ENCODE measurements at places on chromosomes 3 and 15. TPM values are rescaled to one million over a fixed set of nuclear protein-coding genes. Genes with fewer than 3 reads are reported as not detected.

The ACTC1 gene
- 28.6 TPM for polyA plus RNA-seq

The SLC51B gene
- polyA plus RNA-seq: 31.4 TPM

The HTR3E gene
- polyA plus RNA-seq: not detected

The PCSK6 gene
- not detected for polyA plus RNA-seq

DNA sequence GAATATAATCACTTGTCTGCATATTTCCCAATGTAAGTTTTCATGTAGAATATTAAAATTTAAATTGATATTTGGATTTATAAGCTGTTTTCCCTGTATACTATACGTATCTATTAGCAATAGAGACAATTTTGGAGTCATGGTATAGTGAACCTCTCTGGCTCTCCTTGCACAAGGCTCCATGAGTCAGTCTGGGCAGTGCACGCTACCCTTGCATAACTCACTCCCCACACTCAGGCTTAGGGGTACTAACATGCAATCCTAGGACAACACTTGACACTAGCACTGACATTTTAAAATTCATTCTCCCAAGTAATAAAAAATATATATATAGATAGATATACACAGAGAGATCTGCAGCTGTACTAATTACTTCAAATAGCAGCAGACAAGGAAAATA lies 39.2 kb downstream of the SLC24A1 start:
- no peak for DNase-seq

DNA sequence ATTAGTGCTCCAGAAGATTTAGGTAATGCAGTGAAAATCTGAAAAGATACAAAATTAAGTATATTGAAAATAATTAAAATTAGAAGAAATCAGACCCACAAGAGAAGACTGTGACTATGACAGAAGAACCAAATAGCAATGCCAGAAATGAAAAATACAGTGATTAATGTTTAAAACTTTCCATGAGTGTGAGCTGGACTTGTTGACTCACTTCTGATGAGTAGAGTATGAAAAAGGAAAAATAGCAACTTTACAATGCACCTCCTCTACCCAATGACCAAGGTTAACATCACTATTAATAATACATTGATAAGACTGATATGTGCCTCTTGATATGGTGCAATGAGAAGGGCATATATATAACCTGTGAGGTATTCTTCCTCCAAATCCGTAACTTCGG lies 39.3 kb upstream of the SLC22A13 start:
- DNase-seq: no peak

DNA sequence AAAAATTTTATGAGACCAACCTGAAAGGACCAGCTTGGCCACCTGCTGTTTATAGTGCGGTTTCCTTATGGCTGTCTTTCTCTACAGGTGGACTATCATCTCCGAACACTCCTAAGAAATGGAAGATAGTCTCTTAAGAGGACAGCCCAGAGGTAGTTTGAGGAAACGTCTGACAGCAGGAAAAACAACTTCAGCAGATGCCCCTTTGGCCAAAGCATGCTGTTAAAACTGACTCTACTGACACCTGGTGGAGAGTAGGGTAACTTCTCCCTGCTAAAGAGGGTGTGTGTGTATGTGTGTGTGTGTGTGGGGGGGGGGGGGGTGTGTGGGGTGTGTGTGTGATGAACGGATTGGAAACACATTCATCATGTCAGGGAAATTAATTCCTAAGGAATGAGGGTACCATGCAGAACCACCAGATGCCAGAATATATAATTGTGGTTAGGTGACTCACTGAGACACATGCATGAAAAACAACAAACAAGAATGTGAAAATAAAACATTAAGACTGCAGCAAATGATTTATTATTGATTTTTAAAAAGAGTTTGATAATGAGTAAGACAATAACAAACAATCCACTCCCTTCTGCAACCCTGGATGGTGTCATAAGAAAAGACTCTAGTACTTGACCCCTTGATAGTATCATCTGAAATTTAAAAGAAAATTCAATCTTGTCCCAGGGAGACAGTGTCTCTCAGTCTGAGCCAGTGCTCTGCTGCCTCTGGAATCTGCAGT lies 256.5 kb downstream of the THRB start:
- DNase-seq: no peak

GRCh38 chr15:90489514-90489913 lies 40.2 kb upstream of the CRTC3 start:
- no peak for DNase-seq

DNA sequence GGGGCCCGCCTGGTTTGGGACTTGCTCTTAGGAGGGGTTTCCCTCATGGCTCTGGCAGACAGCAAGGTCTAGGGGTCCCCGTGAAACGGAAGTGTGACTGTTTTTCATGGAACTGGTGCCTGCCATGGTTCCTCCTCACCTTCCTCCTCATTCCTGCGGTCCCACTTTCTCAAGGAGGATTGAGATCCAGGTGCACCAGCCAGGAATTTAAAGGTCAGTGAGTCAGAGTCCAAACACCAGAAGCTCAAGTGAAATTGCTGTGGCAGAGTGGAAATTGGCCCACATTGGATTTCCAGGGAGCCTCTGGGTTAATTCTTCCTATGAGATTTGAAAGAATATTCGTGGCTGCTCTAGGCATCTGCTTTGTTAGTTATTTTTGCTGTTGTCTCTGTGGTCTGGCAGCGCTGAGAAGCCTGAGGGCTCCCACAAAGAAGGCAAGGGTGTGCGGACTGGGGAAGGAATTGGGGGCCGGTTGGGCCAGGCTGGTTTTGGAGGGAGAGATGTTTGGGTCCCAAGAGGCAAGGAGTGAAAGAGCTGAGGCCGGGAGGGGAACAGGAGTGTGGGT lies 60.4 kb upstream of the TNFAIP8L3 start:
- no peak for DNase-seq

GRCh38 chr3:105647047-105647446 lies 221.8 kb downstream of the CBLB start:
- no peak for DNase-seq

GRCh38 chr3:48432411-48433371 lies 2.8 kb upstream of the PLXNB1 start:
- DNase-seq: no peak

DNA sequence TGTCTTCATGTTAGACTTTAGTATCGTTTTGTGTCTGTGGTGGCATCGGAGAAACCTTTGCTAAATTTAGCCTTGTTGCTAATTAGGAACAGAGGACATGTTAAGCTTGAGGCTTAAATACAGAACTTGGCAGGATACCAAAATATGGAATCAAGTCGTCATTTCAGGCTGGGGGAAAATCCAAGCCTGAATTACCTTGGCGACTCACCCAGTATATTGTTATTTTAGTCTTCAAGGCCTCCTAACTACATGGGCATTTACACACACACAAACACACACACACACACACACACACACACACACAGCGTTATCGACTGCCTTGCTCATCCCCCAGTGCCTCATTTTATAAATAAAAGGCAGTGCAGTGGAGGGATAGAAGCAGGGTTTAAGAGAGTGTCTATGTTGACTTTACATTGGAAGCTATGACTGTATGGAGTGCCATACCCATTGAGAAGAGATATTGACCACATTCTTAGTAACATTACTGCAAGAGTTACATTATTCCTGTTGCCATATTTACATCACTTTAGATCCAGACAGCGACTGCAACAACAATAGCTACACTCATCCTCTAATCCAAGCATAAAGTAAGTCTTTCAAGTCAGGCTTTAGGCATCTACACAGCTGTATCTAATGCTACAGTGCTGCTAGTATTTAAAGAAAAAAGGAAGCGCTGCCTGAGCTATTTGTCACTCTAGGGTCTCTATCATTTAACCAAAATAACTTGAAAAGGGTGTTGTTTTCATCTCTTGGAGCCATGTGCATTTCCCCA lies 210.8 kb upstream of the SEMA6D start:
- no peak for DNase-seq

GRCh38 chr15:26098801-26099200 lies 235.7 kb upstream of the ATP10A start:
- DNase-seq: no peak

DNA sequence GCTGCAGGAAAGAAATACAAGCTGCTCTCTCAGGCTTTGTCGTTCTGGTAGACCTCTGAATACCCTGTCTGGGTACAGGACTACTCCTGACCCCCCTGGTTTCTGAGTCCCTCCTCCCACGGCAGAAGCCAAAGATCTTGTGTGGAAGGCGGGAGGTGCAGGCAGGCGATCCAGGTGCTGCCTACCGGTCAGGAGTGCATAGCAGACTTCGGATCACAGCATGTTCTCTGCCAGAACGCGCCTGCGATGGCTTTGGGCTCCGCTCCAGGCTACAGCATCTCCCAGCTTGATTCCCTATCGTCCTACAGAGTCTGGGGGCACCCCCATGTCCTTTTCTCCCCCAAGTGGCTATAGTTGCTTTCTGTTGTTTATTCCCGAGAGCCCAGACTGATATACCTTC lies 2.5 kb upstream of the CFAP100 start:
- peak; percentile 35 for DNase-seq

GRCh38 chr3:74067296-74067695 lies 442.6 kb upstream of the PDZRN3 start:
- DNase-seq: no peak

DNA sequence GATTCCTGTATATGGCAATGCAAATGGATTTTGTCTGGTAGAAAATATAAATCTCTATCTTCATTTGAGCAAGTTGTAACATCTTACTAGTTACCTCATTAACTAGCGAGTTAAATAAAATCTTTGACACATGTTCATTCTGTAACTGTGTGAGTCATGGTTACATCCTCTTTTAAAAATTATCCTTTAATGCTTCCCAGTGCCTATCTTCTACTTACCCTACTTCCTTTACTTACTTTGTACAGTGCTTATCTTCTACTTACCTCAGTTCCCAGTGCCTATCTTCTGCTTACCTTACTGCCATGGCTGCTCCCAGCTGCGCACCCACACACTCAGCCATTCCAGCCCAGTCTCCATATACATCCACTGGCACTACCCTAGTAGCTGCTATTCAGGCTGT lies 71.9 kb upstream of the GOLGA8B start:
- no peak for DNase-seq

DNA sequence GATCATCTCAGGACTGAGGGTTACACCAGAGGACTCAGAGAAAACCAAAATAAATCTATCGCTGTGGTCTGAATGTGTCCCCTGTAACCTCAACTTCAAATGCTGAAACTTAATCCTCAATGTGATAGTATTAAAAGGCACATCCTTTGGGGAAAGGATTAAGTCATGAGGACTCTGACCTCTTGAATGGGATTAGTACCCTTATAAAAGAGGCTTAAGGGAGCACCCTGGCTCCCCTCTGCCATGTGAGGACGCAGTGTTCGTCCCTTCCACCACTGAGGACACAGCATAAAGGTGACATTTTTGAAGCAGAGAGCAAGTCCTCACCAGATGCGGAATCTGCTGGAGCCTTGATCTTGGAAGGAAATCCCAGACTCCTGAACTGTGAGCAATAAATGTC lies 39.5 kb downstream of the SRPRB start:
- DNase-seq: no peak

DNA sequence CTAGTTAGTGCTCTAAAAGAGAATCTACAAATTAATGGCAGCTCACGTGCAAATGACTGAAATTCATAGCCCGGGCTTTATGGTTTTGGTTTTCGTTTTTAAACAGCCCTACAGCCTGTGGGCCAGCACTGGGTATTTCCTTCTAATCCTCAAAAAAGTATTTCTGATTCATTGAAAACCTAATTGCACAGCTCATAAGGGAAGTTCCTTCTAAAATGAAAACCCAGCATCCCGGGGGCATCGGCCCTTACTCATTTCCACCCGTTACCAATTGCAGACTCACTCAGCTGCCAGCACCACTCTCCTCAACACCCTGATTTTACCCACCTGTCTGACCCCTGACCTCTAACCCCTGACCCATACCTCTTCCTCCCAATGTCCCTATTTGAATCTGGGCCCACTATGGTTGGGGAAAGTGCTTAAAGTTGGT lies 59.5 kb upstream of the ZNF148 start:
- no peak for DNase-seq

DNA sequence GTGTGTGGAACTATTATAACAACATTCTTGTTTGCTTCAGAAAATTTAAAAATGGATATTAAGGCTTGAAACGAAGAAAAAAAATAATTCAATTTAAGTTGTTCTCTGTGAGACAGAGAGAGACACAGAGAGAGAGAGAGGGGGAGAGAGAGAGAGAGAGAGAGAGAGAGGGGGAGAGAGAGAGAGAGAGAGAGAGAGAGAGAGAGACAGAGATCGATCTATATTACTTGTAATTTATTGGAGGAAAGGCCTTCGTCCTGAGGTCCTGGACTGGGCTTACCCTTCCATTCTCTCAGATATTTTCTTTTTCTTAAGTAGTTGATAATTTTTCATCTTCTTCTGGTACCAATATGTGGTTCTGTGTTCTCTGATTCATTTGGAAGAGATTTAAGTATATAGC lies 25.9 kb downstream of the MFSD1 start:
- DNase-seq: no peak

DNA sequence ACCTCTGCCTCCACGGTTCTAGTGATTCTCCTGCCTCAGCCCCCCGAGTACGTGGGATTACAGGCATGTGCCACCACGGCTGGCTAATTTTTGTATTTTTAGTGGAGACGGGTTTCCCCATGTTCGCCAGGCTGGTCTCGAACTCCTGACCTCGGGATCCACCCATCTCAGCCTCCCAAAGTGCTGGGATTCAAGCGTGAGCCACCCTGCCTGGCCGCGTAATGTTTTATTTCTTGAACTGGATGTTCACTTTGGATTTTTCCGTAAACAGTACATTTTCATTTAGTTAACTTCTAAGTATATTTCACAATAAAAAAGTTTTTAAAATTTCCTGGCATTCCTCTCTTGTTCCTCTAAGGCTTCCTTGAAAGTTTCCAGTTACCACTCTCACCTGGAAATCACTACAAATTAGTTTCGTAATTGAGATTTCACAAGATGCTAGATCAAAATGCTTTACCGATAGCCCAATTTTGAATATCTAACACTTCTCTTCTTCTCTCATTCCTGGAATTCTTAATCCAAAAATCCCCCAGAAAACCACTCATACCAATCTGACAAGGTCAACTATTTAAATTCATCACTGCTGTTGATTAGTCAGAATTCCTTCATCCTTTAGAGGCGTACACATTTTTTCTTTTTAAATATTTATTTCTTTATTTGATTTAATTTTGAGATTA lies 44.7 kb upstream of the INO80 start:
- DNase-seq: no peak

- DNase-seq: no peak
Measured at GRCh38 chr3:60542995-60543394, 708.3 kb downstream of the FHIT start.

DNA sequence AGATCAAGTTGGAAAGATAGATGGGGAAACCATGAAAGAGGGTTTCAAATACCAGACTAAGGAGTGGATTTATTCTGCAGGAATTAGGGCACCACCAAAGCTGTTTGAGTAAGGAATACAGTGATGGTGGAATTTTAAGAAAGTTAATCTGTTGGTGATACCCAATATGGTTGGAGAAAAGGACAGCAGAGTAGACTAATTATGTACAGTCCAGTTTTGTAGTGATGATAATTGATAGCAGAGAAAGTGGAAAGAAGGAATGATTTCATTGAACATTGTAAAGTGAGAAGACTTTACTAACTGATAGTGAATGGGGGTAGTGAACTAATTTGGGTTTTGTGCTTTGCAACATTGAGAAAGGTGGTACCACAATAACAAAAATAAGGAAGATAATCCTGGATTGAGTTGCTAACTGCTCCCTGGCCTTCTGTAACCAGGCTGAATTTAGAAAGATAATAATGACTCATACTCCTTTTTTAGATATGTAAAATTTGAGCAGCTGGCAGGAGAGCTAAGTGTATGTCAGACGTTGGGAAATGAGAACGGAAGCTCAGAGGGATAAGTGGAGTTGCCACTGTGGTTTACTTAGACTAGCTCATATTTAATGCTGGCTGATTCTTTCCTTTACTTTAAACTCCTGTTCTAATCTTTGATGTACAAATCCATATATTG lies 16.9 kb downstream of the TCAIM start:
- DNase-seq: no peak

- no peak for DNase-seq
Measured at GRCh38 chr3:4575381-4575780, 82.2 kb downstream of the ITPR1 start.

GRCh38 chr3:14391033-14391432 lies 11.4 kb upstream of the SLC6A6 start:
- DNase-seq: peak; percentile 74

Data from aorta (tissue), 5 donors.